ENCODE measurements at places on chromosomes 16 and 17.

DNA sequence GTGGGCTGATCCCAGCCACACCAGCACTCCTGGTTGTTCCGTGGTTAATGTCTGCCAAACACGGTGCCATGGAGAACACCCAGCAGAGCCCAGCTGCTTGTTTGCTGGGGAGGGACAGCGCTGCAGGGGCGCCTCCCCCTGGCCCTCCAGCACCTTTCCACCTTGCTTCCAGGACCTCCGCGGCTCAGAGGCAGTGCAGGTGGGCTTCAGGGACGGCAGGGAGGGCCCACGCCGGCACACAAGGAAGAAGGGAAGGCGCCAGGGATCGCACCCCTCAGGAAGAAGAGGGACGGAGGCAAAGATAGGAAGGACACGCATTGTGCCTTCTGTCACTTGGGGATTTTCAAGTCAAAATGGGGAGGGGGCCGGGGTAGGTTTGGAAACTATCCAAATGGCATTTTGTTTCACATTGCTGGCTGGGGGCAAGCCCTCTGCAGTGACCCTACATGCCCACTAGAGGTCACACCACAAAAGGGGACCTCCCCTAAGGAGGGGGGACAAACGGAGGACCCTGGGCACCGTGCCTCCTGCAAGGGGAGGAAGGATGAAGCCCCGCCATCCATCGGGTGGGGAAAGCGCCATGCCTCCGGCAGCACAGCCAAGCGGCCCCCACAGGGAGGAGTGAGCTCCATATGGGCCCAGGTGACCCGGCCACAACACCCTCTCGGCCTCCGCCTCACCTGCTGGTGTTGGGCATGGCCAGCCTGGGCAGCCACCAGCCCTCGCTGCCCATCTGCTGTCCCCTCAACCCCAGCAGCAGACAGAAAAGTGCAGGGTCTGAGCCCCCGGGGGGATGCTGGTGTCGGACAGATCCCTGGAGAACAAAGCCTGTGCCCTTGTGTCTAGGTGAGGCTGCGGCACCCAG lies 7.5 kb upstream of the C16orf95 start:
- peak; percentile 59 for DNase-seq

DNA sequence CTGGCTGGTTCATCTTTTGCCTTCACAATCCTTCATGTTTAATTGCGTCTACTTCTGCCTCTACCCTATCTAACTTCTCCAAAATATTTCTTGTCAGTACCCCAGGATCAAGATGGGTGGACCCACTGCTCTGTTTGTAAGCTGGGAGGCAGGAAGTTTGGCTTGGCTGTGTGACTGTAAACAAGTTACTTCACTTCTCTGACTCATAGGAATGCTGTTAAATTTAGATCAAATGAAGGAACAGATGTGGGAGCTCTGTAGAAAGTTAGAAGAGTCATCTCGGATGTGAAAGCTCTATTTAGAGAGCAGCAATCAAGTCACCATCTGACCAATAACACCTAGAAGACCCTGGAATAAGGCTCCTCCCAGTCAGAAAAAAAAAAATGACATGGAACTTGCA lies 55.2 kb upstream of the MRTFB start:
- DNase-seq: no peak

GRCh38 chr17:34675143-34675542 lies 95.8 kb downstream of the TMEM132E start:
- DNase-seq: no peak

- DNase-seq: peak; percentile 79
Measured at GRCh38 chr17:16991349-16992009, 19.6 kb upstream of the TNFRSF13B start.

All from ovary (tissue), 10 donors.